ENCODE measurements at places on chromosomes 4 and X.

DNA sequence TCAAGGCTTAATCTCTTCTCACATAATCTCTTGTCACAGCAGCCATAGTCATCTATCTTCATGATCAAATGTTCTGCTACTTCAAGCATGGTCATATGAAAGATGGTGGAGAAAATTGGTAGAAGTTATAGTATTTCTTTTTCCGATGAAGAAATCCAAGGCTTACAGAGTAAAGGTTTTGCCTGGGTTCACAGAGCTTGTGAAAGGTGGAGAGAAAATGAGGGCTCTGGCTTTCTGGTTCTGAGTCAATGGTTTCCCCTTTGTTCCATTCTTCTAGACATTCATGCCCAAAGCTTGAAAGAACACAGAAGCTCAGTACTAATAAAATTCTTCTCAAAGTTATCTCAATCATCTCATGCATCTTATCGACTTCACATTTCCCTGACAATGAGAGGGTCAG, 36.1 kb downstream of the CLNK start:
- no peak for DNase-seq

DNA sequence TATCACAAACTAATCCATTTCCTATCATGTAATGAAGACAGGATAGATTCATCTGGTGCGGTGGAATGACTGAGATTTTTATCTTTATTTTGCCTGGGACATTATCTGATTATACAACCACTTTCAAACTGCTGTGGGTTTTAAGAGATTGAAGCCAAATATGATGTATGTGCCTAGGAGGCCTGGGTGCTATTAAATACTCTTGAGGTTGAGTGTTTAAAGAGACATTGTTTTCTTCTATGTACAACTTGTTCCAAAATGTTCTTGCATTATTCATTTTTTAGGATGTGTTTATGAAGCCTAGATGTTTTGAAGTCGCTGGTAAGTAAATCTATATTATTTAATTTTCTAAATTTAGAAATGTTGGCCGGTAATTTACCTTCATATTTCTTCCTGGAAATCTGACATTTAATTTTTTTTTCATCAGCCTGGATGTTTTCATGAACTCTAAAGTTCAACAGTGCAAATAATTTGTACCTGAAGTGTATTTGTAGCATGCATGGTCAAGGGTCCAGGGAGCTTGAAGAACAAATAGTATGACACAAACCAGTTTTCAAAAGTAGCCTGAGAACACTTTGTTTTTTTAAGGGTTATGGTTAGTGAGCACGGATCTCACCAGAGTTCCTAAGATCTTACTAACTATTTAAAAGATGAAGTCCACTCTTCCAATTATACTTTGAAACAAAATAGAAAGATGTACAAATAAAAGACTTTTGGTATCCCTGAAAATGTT, 72.8 kb upstream of the ATP8A1 start:
- no peak for DNase-seq

DNA sequence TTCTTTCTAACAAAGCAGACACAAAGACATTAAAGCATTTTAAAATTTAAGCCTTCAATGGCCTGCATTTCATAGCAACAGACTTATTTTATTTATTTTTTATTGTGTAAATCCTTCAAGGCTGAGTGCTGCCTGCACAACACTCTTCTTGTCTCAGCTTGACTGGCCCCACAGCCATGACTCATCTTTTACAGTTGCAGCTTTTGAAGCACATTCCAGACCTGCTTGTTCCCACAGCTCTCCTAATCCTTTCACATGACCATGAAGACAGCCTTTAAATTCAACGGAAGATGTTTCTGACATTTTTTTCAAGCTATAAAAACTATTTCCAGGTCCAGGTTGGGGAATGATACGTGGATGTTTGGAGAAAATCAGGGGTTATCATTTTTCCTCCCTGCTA, 276.9 kb upstream of the TACR3 start:
- peak; percentile 71 for DNase-seq

DNA sequence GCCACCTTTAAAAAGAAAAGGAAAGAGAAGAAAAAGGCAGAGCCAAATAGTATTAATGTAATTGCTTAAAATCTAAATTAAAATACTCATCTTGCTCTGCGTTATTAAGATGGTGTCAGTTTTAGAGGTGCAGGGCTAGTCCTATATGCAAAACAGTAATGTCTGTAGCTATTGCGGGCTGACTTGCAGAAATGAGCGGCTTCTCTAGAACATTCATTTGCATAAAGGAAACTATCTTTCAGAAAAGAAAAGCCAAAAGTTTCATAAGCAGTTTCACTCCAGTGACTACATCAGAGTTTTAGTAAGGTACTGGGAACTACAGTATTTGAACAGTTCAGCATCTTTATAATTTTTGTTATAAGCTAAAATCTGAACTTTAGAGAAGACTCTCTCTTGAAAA, 6.0 kb downstream of the SMAD1 start:
- DNase-seq: no peak

- DNase-seq: peak; percentile 2
Observed at GRCh38 chrX:15158736-15159406, 111.0 kb downstream of the ASB9 start.

DNA sequence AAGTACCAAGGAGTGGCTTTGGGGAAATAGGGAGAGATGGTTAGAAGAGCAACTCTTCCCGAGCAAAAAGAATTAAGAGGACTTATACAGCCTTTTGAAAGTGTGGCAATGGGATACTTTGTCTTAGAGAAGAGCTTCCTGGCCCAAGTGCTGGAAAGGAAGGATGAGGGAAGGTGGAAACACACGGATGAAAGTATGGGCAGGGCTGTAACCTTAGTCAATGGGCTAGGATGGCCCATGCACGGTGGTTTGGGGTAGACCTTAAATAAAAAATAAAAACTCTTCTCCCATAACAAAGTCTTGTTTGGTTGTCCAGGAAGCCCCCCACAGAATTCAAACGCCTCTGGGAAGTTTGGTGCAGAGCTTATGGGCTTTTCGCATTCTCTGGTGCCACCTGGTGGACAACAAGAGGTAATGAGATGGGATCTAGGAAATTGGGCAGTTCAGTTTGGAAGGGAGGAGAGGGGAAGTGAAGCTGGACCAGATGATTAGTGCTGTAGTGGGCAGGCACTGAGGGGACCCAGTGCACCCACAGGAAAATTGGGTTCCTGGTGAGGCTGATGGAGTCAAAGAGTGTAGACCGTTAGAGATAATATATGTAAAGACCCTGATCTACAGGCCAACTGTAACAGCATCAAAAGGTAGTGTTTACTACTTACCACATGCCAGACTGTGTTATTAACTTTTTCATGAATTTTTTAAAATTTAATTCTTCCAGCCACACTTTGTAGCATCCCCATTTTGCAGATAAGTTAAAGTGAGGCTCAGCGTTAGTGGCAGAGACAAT, 13.8 kb upstream of the ENOX2 start:
- peak; percentile 44 for DNase-seq

DNA sequence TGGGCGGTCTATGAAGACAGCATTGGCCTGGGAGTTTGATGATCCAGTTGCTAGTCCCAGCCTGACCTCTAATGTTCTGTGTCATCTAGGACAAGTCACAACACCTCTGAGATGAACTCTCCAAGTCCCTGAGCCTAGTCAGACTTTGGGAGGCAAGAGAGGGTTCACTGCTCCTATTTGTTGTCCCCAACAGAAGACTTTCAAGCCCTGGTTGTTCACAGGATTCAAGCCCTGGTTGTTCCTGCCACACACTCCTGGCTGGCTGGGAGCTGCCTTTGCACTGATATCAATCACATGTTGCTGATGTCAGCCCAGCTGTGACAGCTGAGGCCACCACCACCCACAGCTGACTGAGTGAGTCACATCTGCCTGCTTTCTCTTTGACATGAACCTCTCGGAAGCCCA, 253.2 kb upstream of the RASGEF1B start:
- DNase-seq: no peak

DNA sequence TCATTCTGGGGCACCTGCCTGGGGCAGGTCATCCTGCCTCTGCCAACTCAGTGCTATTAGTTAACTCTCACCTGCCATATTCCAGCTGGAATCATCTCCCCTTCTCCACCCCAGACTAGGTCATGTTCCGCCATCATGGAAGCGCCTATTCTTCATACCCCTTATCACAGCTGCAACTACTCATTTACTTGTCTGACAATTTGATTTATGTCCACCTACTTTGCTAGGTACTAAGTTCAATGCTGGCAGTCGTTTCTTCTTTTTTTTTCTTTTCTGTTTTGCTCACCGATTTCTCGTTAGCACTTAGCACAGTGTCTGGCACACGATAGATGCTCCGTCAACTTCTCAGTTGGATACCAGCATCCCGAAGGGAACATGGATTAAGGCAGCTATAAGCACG, 1.1 kb upstream of the FMR1 start:
- DNase-seq: no peak

GRCh38 chr4:155512817-155513216, 136.1 kb upstream of the MAP9 start:
- DNase-seq: no peak

DNA sequence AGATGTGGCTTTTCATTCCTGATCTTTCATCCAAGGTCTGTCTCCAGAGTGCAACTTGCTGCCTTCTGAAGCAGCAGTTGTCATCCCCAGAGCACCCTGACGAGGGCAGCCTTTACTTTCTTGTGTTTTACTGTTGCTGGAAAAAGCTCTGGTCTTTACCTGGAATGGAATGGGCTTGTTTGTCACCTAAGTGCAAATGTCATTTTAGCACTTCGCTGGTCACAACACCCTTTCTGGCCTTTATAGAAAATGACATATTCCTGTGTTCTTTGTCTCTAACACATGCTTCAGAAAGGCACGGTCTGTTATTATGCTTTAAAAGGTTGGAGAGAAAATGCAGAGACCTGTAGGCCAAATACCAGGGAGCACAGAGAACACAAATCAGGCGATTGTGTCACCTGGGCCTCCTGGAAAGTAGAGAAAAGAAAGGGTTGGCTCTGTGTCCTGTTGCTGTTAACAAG, 332.7 kb upstream of the IGFBP7 start:
- DNase-seq: peak; percentile 18

DNA sequence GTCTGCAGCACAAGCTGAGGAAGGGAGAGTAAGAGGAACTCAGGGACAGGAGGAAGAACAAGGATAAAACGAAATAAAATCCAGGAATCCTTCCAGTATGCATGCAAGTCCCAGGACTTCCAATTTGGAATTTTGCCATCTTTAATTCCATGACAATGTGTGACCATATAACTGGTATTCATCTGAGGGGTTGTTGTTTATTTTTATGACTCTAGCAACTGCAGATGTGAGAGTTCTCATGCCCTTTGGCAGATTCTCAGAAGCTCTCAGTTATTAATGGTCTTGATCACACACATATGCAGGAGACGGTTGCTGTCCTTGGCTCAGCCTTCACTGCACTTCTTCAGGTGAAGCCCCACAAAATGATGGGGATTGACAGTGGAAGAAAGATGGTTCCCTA, 148.2 kb downstream of the SMIM20 start:
- no peak for DNase-seq

Measured in A549 (cell line).